Fibroblast of mammary gland (primary cell): ENCODE measurements at places on chromosomes 2 and 18.

DNA sequence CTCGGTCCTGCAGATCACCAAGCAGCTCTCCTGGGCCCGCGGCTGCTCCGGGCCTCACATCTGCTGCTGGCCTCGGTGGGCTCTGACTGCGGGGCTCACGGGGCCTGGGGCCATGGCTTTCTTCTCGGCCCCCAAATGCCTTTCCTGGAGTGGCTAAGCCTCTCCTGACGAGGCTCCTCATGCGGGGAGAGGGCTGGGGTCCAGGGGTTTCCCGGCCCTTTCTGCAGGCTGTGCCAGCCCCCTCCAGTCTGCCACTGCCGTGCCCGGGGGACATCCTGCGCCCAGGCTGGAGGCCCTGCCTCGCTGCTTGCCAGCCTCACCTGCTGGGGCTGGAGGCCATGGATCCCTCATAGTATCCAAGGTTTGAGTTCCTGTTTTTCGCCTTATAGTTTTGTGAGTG lies 23.8 kb downstream of the PRELID3A start:
- DNase-seq, result no peak

DNA sequence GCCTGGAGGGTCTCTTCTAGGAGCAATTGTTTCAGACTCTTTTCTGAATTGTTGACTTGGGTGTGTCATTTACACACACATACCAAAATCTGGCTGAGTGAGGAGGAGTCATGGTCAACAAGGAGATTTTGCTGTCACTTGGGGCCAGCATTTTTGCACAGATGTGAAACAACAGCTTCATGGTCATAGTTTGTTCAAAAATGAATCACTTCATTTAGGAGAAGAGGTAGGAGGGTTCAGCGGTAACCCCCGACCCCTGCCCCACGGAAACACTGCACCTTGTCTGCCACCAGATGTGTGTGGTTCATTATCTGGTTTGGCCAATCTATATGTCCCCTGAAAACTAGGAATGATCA lies 42.2 kb downstream of the LBH start:
- DNase-seq, result no peak

DNA sequence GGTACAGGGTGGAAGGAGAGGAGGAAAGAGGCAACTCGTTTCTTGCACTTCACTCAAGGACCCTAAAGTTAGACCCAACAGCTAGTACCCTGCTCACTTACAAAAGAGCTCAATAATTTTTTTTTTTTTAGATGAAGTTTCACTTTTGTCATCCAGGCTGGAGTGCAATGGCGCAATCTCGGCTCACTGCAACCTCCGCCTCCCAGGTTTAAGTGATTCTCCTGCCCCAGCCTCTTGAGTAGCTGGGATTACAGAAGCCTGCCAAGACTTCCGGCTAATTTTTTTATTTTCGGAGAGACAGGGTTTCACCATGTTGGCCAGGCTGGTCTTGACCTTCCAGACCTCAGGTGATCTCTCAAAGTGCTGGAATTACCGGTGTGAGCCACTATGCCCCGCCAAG lies 4.1 kb downstream of the ASB3 start:
- DNase-seq, result no peak

DNA sequence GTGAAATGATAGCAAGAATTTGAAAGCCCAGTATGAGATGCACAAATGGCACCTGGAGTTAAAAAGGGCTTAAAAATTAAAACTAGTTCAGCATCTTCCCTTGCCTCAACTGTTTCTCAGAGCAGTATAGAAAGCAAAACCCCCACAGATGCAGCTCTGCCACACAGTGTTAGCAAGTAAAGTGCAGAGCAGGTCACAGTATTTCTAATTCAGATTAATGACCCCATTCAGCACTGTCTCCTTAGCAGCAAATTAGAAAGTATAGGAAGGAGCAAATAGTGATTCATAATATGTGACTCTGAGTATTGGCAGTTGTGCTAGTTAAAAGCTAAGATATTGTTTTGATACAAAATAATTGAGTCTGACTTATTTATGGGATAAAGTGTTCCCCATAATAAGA lies 73.8 kb upstream of the CCDC85A start:
- no peak for DNase-seq

GRCh38 chr18:10852385-10853303 lies 296.7 kb downstream of the PIEZO2 start:
- no peak for DNase-seq

- DNase-seq, result no peak
These were observed 121.7 kb downstream of the INO80D start for GRCh38 chr2:205964111-205964761.

GRCh38 chr2:230770804-230771203 lies 58.2 kb downstream of the CAB39 start:
- DNase-seq, result no peak
